ENCODE measurements at places on chromosomes 5 and 9. TPM values are rescaled to one million over a fixed set of nuclear protein-coding genes. Genes with fewer than 3 reads are reported as not detected.
A peak's percentile ranks its signal among the peaks of the same experiment; 100 is the strongest.

PCDHA12 gene
- 0.10 TPM for total RNA-seq

SPINK7 gene
- total RNA-seq = not detected

DOLK gene
- 9.5 TPM for total RNA-seq

- no peak for DNase-seq
These were observed 378.3 kb downstream of the MTRR start for GRCh38 chr5:8247049-8247899.

DNA sequence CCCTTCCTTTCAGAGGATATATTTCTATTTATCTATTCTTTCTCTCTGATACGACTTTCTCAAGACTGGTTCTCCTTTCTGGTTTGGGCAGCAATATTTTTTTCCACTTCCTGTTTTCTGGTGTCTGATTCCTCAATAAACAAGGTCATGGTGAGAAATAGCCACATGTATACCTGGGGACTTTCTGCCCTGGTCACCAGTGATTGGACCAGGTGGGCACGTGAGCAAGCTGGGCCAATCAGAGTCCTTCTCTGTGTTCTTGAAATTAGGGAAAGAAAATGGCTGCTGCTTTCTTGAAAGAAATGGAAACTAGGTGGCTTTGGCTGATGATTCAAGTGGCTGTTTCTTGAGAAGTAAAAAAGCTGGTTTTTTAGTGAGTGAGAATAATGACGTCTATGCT lies 18.4 kb upstream of the GSN start:
- DNase-seq = no peak

DNA sequence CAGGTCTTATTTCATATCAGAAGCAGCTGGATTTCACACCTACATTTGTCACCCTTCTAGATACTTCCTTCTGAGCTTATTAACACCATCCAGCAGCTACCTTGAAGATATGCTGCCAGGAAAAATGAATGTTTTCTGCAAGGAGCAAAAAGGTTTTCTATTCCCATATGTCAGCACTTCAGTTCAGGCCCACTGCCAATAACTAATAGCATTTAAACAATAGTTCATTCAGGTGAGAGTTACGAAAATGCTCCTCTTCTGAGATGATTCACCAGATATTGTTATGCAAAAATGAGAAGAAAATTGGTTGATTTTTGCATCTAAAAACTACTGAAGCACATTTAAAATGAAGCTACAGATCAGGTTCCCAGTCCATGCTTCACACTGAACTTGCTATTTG lies 56.4 kb upstream of the ISL1 start:
- no peak for DNase-seq

DNA sequence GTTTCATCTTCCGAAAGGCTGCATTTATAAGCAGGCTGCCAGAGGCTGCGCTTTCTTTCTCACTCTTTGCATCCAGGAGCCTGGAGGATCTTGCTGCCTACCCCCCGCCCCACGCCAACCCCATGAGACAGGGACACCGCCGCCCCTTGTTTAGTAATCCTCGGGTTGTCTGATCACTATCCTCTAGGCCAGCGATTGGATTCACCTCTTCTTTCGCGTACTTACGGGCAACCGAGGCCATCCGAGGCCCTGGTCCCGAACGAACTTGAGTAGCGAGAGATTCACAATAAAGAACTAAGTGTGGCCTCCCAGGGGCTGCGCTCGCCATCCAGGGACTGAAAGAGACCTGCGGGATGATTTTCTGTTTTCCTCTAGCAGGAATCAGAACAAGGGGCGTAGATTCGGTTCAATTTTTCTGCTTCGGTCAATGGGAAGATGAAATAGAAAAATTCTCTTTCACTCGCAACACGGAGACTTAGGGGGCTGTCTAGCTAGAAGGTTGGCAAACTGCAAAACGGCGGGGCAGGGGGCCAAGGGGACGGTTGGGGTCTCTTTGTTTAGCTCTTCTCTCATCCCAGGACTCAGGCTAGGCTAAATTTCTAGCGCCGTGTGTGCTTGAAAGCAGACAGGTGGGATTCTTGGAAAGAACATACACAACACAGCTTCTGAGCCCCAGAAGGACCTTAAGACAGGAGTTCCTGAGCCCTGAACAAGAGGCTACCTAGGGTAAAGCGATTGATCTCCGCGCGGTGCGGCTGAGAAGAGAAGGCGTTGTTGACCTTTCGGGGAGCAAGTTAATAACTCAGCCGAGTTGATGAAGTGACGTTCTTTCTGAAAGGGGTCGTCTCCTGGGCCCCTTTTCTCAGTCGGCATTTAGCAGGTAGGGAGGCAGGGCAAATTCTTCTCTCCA lies 5.8 kb upstream of the ISL1 start:
- DNase-seq = peak; percentile 10

Measured in tongue (tissue), 3 donors.